Right kidney (tissue), 9 donors: ENCODE measurements at places on chromosomes 13 and 19.

DNA sequence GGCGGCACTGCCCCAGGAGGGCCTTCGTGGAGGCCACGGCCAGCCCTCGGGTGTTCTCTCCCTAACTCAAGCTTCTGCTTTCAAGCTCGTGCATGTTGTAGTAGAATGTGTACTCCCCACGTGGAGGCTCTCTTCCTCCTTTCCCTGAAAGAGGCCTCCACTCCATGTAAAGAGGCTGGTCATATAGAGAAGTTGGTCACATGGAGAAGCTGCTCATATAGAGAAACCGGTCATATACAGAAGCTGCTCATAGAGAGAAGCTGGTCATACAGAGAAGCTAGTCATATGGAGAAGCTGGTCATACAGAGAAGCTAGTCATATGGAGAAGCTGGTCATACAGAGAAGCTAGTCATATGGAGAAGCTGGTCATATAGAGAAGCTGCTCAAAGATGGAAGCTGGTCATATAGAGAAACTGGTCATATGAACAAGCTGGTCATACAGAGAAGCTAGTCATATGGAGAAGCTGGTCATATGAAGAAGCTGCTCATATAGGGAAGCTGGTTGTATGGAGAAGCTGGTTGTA, 152.5 kb downstream of the COL4A1 start:
- DNase-seq = no peak

DNA sequence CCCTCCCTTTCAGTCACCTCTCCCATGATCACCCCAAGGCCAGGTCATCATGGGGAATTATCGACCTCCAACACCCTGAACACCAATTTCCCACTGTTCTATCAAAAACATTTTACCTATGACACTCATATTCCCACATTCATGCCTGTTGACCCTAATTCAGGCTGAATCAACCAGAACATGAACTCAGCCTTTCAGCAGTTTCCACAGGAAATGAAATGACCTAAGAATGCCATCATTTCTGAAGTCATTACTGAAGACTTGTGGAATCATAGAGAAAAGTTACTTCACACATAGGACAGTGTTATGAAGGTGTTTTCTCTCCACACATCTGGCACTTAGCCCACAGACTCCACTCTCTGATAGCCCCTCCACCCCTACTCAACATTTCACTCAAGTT, 29.9 kb upstream of the FAM124A start:
- no peak for DNase-seq

DNA sequence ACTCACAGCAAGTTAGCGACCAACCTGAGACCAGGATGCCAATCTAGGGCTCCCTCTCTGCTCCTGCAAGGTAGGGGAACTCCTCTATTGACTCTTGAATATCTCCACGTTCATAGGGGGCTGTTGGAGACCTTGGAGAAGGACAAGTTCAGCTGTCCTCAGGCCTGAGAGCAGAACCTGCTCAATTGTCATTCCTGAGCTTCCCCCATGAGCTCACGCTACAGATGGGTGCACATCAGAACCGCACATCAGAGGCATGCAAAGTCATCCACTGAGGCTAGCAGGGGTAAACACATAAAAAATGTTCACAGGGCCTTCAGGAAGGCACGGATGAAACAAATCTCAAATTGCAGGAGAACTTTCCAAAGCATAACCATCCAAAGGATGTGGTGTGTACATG, 168.8 kb upstream of the ZNF507 start:
- DNase-seq = no peak

- no peak for DNase-seq
Measured at GRCh38 chr19:14393329-14393728, 12.1 kb downstream of the ADGRE5 start.

GRCh38 chr19:40035996-40036395, 20.0 kb downstream of the ZNF780B start:
- no peak for DNase-seq

DNA sequence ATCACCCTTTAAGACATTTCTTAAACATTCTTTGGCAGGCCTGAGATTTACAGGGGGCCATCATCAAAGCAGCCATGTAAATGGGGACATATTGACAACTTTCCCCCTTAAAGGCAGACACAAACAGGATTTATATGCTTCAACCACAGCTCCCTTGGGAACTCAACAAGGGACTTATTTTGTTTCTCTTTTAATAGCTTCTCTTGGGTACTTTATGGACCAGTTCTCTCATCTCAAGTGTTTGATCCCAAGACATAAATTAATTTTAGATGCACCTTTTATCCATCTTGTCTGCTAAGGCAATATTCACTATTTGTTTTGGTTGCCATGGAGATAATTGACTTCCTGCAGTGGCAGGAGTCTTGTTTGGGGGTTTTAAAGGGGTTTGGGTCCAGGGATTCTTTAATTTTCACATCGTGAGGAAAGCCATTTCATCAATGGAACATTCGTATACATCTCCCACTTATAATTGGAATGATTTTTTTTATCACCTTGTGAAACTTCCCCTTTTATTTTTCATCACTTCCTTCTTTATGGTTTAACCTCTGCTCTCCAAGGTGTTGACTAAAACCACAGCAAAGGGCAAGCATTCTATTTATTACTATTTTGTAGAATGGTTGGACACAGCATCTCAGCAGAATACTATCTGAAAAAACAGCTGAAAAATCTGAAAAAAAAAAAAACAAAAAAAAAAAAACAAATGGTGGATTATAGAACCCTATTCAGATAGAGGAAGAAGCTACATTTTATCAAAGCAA, 726.0 kb downstream of the DIAPH3 start:
- no peak for DNase-seq

DNA sequence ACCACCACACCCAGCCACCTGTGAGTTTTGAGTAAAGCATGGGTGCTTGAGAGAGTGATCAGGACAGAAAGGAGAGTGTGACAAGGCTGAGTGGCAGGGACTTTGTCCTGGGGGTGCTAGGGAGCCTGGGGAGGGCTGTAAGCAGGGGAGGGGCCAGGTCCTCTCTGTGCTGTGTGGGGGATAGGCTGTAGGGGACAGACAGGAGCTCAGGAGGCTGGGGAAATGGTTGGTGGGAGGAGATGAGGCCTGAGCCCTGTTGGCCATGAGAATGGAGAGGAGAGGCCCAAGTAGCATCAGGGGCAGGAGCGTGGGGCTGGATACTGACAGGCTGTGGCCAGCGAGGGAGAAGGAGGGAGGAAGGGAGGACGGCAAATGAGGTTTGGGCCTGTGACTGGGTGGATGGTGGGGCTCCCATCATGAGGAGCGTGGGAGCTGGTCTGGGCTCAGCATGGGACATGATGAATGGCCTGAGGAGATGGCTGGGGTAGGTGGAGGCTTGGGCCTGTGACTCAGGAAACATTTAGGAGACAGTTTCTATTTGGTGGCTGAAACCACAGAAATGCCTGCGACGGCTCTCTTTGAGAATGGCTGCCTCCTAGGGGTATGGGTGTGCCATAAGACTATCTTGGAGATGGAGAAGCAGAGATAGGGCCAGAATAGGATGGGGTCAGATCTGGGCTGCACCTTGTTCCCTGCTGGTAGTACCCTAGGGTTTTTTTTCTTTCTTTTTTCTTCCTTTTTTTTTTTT, 25.0 kb downstream of the GRIN2D start:
- DNase-seq = no peak

GRCh38 chr13:99867535-99868257, 103.9 kb downstream of the ZIC5 start:
- no peak for DNase-seq

DNA sequence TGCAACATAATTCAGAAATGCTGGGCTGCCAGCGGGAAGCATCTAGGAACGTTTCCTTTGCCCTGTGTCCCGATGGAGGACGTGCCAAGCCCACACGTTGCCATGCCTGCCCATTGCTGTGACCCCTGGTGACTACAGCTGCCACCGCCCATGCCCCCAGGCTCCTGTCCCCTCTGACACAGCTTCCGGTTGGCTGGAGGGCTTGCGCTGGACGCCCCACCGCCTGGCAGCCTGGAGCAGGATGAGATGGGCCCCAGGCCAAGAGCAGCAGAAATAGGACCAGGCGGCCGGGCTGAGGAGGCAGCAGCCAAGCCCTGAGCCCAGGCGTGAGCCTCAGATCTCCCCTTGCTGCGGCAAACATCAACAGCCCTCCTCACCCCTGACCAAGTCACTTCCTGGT, 125.9 kb downstream of the COL4A2 start:
- DNase-seq = no peak

GRCh38 chr13:40974460-40975407, 44.4 kb downstream of the ELF1 start:
- no peak for DNase-seq

GRCh38 chr13:25800523-25800922, 251.3 kb downstream of the SHISA2 start:
- DNase-seq = no peak

DNA sequence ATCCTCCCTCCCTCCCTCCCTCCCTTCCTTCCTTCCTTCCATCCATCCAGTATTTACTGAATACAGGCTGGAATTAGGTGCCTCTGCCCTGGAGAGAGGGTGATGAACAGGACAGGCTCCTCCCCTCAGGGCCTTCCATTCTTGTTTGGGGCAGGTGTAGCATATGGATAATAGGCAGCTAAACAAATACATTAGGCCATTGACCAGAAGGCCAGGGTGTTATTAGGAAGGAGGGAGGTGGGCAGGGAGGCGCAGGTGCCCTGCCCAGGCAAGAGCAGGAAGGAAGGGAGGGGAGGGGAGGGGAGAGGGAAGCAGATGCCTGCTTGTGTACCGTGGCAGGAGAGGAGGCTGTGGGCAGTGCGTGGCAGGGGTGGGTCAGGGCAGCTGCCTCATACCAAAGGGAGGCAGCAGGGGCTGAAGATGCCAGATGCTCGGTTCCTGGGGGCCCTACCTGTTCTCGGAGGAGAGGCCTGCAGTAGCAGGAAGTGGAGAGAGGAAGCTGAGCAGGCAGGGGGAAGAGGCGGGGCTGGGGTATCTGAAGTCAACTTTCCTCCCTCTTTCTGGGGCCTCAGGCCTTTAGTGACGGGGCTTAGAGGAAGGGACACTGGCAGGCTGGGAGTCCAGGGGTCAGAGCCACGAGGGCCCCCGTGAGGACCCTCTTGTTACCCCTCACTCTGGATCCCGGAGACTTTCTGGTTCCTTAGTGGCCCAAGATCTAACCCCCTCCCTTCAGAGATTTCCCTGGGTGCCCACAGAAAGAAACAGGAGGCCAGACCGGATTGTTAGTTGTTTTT, at the start of gene RINL:
RINL (minus strand) TSS at position 495 of the 794 bp plus-strand sequence. CDS start 1,533 bp downstream, outside the sequence.
- DNase-seq = no peak

DNA sequence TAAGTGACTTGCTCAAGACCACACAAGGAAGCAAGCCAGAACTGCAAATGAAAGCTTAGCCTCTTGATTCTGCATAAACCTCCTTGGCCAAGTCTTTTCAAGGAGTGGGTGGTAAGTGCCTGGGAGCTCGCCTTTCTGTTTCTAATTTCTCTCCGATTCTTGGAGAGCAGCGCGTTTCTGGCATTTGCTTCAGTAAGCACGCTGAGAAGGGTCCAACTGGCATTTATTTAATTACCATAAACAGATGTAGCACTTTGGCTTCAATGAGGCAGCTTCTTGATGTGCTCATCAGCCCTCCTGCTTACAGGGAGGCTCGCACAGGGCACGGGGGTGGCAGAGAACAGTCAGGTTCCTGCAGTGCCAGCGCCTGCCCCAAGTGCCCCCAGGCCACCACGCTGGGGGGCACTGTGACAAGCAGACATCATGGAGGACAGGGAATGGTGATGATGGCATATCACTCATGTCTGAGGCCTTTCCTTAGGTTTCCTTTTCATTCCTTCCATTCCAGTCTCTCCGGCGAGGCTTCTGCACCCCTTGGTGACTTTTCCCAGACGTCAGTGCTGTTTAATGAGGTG, 13.3 kb downstream of the SIAH3 start:
- no peak for DNase-seq

DNA sequence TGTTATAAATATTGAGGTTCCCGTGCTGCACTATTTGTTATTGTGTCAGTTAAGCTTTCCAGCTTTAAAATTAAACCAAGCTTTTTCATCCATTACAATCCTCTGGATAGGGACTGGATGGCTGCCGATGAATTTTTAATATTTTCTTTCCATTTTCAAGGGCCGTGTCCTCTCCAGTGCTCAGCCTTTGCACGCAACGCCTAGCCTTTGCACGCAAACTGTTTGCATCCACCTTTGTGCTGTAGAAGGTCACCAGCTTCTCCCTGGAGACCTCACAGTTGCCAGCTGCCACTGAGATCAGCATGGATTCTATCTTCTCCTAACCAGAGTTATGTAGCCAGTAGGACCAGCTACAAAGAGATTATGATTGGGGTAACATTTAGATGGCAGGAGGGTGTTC, 240.5 kb downstream of the SLC7A1 start:
- DNase-seq = no peak
